ENCODE measurements at places on chromosomes 3 and 15. TPM values are rescaled to one million over a fixed set of nuclear protein-coding genes. Genes with fewer than 3 reads are reported as not detected.

- no peak for DNase-seq
These were observed 9.9 kb downstream of the ALDH1A3 start for GRCh38 chr15:100889385-100890050.

DNA sequence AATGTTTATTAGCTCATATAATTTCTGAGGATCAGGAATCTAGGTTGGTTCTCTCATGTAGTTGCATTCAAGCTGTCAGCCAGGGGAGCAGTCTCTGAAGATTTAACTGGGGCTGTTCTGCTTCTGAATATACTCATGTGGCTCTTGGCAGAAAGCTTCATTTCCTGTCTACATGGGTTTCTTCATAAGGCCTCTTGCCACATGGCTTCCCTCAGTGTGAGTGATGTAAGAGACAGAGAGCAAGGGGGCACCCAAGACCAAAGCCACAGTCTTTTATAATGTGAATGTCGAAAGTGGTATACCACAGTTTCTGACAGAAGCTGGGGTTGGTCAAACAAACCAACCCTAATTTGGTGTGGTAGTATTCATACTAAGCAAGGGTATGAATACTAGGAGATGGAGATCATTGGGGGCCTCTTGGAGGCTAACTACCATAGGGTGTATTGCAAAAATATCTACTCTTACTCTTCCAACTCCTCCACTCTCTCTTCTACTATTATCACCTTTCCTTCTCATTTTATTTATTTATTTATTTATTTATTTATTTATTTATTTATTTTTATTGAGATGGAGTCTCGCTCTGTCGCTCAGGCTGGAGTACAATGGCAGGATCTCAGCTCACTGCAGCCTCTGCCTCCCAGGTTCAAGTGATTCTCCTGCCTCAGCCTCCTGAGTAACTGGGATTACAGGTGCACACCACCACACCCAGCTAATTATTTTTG lies 123.8 kb downstream of the B3GALNT1 start:
- DNase-seq: peak; percentile 72

GRCh38 chr3:48107227-48107626 lies 81.0 kb downstream of the CDC25A start:
- no peak for DNase-seq

DNA sequence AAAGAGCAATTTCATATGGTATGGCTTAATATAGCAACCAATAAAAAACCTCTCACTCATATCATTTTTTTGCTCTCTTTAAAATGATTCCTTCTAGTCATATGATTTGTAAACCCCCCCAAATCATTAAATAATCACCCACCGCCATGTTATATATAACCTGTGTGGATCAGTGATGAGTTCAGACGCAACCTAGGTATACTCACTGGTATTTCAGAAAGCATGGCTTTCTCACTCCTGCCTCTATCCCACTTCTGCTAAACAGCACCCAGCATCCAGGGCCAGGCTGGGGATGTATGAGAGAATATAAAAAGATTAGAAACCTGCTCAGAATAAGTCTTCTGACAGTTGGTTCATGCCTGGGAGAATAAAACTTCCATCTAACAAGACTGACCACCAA lies 172.3 kb upstream of the PRICKLE2 start:
- no peak for DNase-seq

DNA sequence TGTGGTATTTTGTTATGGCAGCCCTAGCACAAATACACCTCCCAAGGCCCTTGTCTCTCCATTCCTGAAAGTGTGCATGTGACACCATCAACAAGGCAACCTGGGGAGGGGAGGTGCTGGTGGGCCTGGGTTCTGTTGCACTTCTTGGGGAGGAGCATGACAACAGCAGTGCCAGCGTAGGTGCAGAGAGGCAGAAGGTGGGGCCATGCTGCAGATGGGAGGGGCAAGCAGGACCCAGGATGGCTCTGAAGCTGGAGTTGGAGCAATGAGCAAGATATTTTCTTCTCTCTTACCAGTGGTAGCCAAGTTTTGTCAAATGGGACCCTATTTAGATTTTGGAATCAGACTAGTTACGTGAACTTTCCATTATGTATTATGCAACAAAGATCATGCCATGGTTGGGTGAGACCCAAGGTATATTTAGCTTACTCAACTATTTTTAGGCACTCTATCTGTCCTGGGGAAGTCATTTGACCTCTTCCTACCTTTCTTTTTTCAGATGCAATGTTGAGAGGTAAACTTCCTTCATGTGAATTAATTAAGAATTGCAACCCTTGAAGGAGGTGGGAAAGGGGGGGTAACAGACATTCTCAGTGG lies 3.4 kb downstream of the FYCO1 start:
- no peak for DNase-seq

DNA sequence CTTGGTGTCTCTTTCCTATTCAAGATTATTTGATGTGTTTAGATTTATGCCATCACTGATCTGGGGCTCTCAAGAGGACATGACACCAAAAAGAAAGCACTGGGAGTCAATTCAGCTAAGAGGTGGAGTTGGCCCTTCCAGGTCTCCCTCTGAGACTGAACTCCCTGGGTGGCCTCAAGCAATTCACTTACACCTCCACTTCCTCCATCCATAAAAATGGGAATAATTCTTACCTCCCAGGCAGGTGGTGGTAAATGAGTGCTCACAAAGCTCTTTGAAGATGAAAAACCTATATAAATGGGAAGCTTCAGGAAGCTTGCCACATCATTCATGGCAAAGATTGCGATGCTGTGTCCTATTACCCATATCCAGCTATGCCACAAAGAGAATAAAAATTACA lies 59.2 kb upstream of the ICE2 start:
- no peak for DNase-seq

DNA sequence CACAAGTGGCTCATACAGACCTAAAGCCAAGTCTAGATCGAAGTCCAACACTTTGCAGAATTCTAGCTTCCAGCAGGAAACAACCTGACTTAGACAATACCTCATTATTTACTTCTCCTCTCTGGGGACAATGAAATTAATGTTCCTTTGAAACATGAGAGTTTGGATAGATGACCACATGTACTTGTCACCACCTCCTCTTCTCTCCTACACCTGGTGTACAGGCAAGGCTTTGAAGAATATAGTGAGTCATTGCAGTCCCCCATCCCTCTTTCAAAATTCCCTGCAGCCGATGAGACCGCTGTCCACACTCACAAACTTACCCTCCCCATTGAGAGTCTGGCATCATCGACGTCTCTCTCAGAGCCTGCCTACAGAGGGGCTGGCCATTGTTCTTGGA lies 189.0 kb upstream of the HES1 start:
- no peak for DNase-seq

The ANKRD63 gene
- not detected for total RNA-seq

The NOX5 gene
- not detected for total RNA-seq
